Tibial nerve (tissue), 4 donors: ENCODE measurements at places on chromosomes 2 and 18. TPM values are rescaled to one million over a fixed set of nuclear protein-coding genes. Genes with fewer than 3 reads are reported as not detected.

CCDC74A gene
- 19.5 TPM for total RNA-seq

BMP10 gene
- total RNA-seq = not detected

L3MBTL4 gene
- 9.0 TPM for total RNA-seq

EFR3B gene
- 7.1 TPM for total RNA-seq

VSNL1 gene
- 0.63 TPM for total RNA-seq

KCNE4 gene
- 8.2 TPM for total RNA-seq

PRLH gene
- total RNA-seq = not detected

KYNU gene
- total RNA-seq = 0.63 TPM
